ENCODE measurements at places on chromosomes 13 and 19.

DNA sequence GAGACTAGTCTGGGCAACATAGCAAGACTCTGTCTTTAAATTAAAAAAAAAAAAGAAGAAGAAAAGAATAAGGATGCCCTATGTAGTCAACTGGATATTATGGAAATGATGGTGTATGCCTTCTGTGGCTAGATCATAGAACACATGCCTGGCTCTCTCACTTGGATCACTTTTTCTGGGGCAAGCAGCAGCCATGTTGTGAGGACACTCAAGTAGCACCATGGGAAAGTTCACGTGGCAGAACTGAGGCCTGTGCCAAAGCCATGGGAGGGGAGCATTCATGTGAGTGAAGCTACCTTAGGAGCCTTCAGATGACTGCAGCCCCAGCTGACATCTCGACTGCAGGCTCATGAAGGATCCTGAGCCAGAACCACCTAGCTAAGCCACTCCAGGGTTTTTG, 12.0 kb downstream of the PLAUR start:
- DNase-seq = no peak

- DNase-seq = peak; percentile 26
These were observed 183.4 kb upstream of the RFC3 start for GRCh38 chr13:33634546-33634982.

DNA sequence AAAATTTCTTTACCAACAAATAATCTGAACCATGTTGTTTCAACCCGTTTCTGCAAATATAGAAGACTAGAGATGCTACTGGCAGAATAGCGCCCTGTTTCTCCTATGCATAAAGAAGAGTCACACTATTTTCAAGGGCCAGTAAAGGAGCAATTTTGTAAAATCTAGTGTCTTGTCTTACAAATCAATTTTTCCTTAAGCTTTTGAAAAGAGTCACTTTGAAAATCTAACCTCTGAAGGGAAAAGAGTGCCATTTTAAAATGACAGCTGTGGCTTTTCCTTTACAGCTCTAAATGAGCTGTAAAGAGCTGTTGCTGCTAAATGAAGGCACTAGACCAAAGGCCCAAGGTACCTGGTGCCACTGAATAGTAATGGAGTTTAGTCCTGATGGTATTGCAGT, 16.9 kb upstream of the GTF2F2 start:
- no peak for DNase-seq

- no peak for DNase-seq
These were observed 533.1 kb downstream of the IRS2 start for GRCh38 chr13:109253316-109253715.

GRCh38 chr19:33039815-33040214, 24.9 kb downstream of the RHPN2 start:
- DNase-seq = no peak

- no peak for DNase-seq
These were observed 197.3 kb downstream of the LHFPL6 start for GRCh38 chr13:39405596-39406205.

- DNase-seq = no peak
These were observed 23.3 kb downstream of the GATAD2A start for GRCh38 chr19:19428746-19429145.

DNA sequence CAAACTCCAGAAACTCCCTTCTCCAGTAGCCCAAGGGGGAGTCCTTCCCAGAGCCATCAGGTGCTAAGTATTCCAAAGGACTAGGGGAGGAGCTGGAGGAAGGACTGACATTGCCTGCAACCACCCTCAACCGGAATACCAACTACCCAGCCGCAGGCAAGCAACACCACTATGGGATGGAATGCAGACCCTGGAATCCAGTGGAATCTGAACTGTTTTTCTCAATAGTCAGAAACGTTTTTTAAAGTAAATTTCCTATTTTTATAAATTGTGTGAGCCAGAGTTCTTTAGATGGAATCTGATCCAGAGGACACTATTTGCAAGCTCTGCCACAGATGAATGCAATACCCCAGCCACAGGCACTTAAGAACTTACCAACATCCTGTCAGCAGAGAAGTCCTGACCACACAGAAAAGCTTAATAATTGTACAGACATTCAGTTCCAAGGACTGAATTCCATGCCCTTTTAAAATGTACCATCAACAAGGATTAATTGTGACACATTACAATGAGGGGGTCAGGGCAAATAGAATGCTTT, 92.1 kb downstream of the USP12 start:
- DNase-seq = no peak

GRCh38 chr19:1292419-1293151, 6.9 kb downstream of the EFNA2 start:
- no peak for DNase-seq

DNA sequence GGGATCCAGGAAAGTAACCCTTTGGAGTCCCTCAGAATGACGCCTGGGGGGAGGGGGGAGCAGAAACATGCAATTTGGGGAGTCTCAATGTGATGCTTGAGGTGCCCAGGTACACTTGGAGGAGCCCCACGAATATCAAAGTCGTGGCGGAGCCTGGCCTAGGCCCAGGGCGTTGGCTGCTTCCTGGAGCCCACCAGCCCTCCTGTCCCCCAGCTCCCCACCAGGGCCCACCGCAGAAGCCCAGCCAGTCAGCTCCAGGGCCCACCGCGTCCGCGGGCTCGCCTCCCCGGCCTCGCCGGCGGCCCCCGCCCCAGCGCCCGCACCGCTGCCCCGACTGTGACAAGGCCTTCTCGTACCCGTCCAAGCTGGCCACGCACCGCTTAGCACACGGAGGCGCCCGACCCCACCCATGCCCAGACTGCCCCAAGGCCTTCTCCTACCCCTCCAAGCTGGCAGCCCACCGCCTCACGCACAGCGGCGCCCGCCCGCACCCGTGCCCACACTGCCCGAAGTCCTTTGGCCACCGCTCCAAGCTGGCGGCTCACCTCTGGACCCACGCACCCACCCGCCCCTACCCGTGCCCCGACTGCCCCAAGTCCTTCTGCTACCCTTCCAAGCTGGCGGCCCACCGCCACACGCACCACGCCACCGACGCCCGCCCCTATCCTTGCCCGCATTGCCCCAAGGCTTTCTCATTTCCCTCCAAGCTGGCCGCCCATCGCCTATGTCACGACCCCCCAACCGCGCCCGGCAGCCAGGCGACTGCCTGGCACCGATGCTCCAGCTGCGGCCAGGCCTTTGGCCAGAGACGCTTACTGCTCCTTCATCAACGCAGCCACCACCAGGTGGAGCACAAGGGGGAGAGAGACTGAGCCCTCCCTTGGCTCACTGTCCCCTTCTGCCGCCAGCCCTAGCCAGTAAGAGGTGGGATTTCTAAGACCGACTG, 2.1 kb downstream of the ZNF575 start:
- peak; percentile 73 for DNase-seq

- DNase-seq = no peak
These were observed 1440.3 kb downstream of the PCDH9 start for GRCh38 chr13:65789815-65790214.

- DNase-seq = no peak
These were observed 18.6 kb downstream of the NALCN start for GRCh38 chr13:101397742-101398141.

- no peak for DNase-seq
These were observed 17.2 kb upstream of the RNASEH2B start for GRCh38 chr13:50892210-50892944.

DNA sequence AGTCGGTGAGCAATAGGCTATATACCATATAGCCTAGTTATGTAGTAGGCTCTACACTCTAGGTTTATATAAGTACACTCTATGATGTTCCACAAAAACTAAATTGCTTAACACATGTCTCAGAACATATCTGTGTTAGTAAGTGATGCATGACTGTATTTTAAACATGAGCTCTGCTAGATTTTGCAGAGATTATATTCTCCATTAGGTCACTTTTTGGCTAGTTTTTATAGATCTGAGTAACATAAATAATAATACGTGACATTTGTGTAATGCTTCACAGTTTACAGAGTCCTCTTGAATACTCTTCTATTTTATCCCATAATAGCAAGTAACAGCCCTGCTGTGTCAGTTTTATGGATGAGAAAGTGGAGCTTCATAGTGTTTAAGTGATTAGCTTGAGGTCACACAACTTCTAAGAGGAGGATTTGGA, 47.8 kb downstream of the NDFIP2 start:
- DNase-seq = no peak

DNA sequence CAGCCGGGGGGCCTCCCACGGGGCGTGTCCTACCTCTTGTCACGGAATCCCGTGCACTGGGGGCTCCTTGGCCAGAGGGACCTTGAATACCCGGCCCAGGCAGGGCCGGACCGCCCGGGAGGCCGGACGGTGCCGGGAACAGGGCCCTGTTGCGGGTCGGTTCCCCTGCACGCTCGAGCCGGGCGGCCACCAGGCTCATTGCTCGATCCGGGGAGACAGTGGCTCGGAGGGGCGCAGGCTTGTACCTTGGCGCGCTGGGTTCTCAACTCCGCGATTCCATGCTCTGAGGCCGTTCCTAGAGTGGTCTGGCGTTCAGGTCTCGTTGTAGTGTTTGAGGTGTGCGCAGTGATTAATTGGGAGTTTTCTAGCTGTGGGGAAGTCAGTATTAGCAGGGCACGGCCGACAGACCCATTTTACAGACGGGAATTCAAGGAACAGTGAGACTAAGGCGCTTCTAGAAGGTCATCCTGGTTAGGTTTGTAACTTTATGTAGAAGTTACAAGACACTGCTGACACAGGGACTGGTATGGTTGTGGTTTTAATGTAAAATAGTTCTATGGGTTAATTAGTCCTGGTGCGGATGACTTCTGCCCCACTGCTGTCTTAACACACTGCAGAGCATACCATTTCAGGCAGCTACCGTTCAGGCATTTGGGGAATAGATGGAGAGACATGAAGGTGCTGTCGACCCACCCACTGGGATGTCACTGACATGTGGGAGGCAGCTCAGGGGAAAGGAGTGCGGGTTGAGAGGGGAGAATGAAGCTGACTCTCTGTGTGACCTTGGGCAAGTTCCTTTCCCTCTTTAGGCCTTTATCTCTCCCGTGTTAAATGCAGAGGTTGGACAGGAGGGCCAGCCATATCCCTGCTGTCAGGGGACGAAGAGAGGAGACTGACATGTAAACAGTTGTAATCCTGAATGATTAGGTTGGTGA, 592 bp downstream of the CLPTM1 start:
- no peak for DNase-seq

DNA sequence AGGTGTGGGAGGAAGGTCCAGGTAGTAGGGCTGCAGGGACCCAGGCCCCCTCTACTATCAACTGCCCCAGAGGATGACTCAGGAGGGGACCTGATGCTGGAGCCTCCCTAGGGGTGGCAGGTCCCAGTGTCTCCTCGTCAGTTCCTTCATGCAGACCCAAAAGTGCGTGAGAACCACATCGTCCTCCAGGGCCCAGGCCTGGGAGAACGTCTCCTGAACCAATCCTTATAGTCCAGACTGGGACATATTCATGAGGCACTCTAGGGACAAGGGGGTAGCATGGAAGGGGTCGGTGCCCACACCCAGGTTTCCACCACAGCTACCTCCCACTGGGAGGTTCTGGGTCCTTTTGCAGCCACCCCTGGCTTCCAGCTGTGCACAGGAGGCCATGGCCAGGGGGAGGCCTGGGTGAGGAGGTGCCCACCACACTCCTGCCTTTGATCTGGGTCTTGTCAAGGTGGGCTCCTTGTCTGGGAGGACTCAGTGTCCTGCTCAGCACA, 38.0 kb upstream of the TPM4 start:
- DNase-seq = no peak

Measured in substantia nigra (tissue), 51 donors.